HepG2 (cell line): ENCODE measurements at places on chromosomes 2 and 18. TPM values are rescaled to one million over a fixed set of nuclear protein-coding genes. Genes with fewer than 3 reads are reported as not detected.

LYPD6B gene
- total RNA-seq, result not detected in 2 replicates

CXCR4 gene
- total RNA-seq, result 0.29 and 0.55 TPM in 2 replicates

KCNE4 gene
- not detected in 2 replicates for total RNA-seq

CD8B2 gene
- total RNA-seq, result not detected in 2 replicates

DNAJC5G gene
- not detected in 2 replicates for total RNA-seq

CPO gene
- total RNA-seq, result not detected in 2 replicates

REG3A gene
- not detected in 2 replicates for total RNA-seq

ACADL gene
- total RNA-seq, result not detected in 2 replicates

TRIM43 gene
- not detected in 2 replicates for total RNA-seq

MARCHF4 gene
- total RNA-seq, result not detected in 2 replicates

UGT1A10 gene
- total RNA-seq, result 0.10 TPM in 1 of 2 replicates, not detected in the other

- no peak overlapping the region for H3K4me3 ChIP-seq
- no peak overlapping the region for H3K27ac ChIP-seq
- H3K27me3 ChIP-seq, result no peaks in the 10 kb centered on the region
- H3K36me3 ChIP-seq, result no peaks in the 10 kb centered on the region
Observed at GRCh38 chr18:4586731-4587130, 131.6 kb upstream of the DLGAP1 start.

DNA sequence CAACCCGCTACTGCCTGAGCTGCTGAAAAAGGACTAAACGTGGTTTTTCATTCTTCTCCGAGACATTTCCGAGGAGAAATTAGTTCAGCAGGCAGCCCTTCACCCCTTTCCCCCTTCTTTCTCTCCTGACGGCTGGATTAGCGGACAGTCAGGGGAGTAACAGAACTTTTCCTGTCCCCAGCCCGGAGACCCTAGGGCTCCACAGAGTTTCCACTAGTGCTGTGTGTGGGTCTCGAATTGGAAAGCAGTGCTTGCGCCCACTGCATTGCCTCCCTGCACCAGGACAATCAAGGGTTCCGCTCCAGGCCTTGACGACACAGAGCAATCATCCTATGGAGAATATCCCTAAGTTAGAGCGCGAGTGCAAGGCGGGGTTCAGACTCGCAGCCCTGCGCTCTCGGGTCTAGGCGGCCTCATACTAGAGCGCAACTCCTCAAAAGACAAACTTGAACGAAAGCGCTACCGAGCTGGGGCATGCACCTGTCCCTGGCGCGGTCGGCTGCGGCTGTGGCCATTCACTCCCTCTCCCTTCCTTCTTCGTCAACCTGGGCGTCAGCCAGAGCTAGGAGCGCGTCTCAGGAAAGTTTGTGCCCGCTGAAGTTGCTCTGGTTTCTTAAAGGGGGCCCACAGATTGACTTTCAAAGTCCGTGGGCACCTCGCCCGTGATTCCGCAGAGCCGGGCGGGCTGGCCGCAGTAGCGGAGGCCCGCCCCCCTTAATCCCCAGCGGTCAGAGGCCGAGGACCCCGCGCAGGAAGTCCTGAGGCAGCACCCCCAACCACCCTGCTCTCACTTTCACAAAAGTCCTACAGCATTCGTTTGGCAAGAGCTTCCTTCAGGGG is 801 bp downstream of the OSR1 start:
- peaks cover 27% of the 10 kb centered on the region for H3K4me1 ChIP-seq
- H3K27ac ChIP-seq, result no peak overlapping the region
- peaks cover 5% of the 10 kb centered on the region; the same call in 1 of the 2 replicates for H3K27me3 ChIP-seq
- peak overlapping the region; percentile 68 for H3K4me3 ChIP-seq

- H3K27ac ChIP-seq, result no peak overlapping the region
- H3K4me1 ChIP-seq, result no peaks in the 10 kb centered on the region
- DNase-seq, result no peak
- H3K36me3 ChIP-seq, result peaks cover 21% of the 10 kb centered on the region; the same call in 1 of the 3 replicates
- no peaks in the 10 kb centered on the region for H3K27me3 ChIP-seq
- no peak overlapping the region for H3K4me3 ChIP-seq
Observed at GRCh38 chr2:3264010-3264744, 113.4 kb downstream of the EIPR1 start.

- no peak overlapping the region for H3K27ac ChIP-seq
- H3K36me3 ChIP-seq, result no peaks in the 10 kb centered on the region
- no peaks in the 10 kb centered on the region for H3K27me3 ChIP-seq
- H3K4me1 ChIP-seq, result peaks cover 53% of the 10 kb centered on the region
Observed at GRCh38 chr2:100767810-100768806, 51.8 kb upstream of the NPAS2 start.

DNA sequence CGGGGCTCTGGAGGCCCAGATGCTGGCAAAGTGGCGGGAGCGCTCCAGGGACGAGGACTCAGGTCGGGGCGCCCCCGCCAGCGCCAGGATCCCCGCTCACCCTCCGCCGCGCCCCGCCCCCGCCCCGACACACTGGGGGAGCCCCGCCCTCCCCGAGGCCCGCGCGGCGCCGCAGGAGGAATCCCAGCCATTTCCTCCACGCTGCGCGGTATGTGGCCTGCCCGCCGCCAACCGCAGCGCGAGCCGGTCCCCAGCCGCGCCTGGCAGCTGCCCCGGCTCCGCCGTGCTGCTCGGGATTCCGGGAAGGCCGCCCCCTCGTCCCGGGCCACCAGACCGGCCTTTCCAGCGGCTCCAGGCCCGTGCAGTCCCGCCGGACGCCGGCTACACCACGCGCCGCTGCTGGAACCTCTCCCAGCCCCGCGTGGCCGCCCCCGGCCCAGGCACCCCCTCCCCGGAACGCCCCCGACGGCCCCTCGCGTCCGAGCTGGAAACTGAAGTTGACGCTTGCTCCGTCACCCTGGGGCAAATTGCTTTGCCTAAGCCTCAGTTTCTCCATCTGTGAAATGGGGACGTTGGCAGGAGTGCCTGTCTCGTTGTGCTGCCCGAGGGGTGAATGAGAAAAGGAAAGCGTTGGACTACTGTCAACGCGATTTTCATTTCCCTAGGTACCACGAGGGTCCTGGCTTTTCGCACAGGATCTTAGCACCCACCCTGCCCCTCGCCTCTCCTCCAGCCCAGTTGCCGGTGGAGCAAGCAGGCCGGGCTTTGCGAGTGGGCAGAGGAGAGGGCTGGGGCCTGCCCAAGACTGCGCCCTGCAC is 53.6 kb downstream of the PKDCC start:
- peak overlapping the region; percentile 31 for H3K27ac ChIP-seq
- H3K27me3 ChIP-seq, result no peaks in the 10 kb centered on the region
- no peaks in the 10 kb centered on the region for H3K36me3 ChIP-seq
- no peak for DNase-seq

DNA sequence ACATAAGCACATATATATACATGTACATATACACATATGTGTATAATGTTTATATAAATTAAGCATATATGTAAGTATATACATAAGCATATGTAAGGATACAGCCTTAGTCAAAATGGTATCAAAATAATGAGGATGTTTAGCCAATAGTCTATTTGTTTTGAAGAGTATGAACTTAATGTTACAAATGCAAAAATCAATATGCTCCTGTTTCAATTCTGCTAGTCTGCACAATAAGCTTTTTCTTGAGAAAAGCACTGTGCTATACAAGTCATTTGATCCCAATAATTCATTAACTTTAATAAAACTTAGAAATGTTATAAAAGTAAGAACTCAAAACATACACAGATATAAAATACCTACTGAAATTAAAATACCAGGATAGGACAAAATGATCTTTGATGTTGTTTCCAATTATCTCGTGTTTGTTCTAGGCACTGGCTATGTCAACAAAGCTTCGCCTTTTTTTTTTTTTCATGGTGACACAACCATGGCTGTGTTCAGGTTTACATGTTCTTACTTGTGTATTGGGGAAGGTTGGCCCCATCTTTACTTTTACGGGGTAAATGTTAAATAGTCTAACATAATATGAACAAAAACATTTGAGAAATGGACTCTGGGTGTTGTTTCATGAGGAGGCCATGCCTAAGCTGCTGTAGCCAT is 271.1 kb upstream of the CDH19 start:
- peak; percentile 47 for DNase-seq
- no peak overlapping the region for H3K4me3 ChIP-seq
- H3K36me3 ChIP-seq, result no peaks in the 10 kb centered on the region
- H3K27ac ChIP-seq, result no peak overlapping the region

GRCh38 chr18:36387310-36387709 is 89.8 kb downstream of the FHOD3 start:
- DNase-seq, result no peak
- H3K4me3 ChIP-seq, result no peak overlapping the region
- no peaks in the 10 kb centered on the region for H3K27me3 ChIP-seq
- H3K4me1 ChIP-seq, result no peaks in the 10 kb centered on the region
- H3K27ac ChIP-seq, result no peak overlapping the region

GRCh38 chr2:198054299-198054698 is 249.9 kb downstream of the PLCL1 start:
- H3K36me3 ChIP-seq, result no peaks in the 10 kb centered on the region
- H3K4me1 ChIP-seq, result no peaks in the 10 kb centered on the region
- DNase-seq, result peak; percentile 10
- H3K27me3 ChIP-seq, result no peaks in the 10 kb centered on the region

GRCh38 chr2:217947383-217948350 is 55.1 kb downstream of the TNS1 start:
- no peak overlapping the region for H3K4me3 ChIP-seq
- no peak overlapping the region for H3K27ac ChIP-seq
- peaks cover 11% of the 10 kb centered on the region; the same call in 1 of the 2 replicates for H3K27me3 ChIP-seq
- no peaks in the 10 kb centered on the region for H3K36me3 ChIP-seq

- no peak overlapping the region for H3K4me3 ChIP-seq
- H3K4me1 ChIP-seq, result peaks cover 52% of the 10 kb centered on the region
- H3K36me3 ChIP-seq, result no peaks in the 10 kb centered on the region
- H3K27ac ChIP-seq, result no peak overlapping the region
- DNase-seq, result no peak
Observed at GRCh38 chr18:32373995-32374394, 96.7 kb downstream of the GAREM1 start.

- H3K27me3 ChIP-seq, result no peaks in the 10 kb centered on the region
- no peak for DNase-seq
- no peaks in the 10 kb centered on the region for H3K36me3 ChIP-seq
- no peak overlapping the region for H3K27ac ChIP-seq
Observed at GRCh38 chr18:14221689-14222088, 89.5 kb upstream of the ZNF519 start.

- no peak for DNase-seq
- no peaks in the 10 kb centered on the region; the same call in 1 of the 2 replicates for H3K27me3 ChIP-seq
- no peak overlapping the region for H3K27ac ChIP-seq
- no peak overlapping the region for H3K4me3 ChIP-seq
Observed at GRCh38 chr2:241794250-241794823, 14.7 kb upstream of the NEU4 start.

- H3K4me3 ChIP-seq, result no peak overlapping the region
- H3K27ac ChIP-seq, result no peak overlapping the region
- peaks cover 14% of the 10 kb centered on the region for H3K4me1 ChIP-seq
- H3K27me3 ChIP-seq, result no peaks in the 10 kb centered on the region
Observed at GRCh38 chr2:168231609-168232241, 15.7 kb downstream of the STK39 start.

GRCh38 chr2:7034303-7034702 is 117.1 kb downstream of the RNF144A start:
- no peaks in the 10 kb centered on the region for H3K27me3 ChIP-seq
- peaks cover 17% of the 10 kb centered on the region; the same call in 2 of the 3 replicates for H3K36me3 ChIP-seq
- peaks cover 27% of the 10 kb centered on the region for H3K4me1 ChIP-seq
- no peak overlapping the region for H3K4me3 ChIP-seq

DNA sequence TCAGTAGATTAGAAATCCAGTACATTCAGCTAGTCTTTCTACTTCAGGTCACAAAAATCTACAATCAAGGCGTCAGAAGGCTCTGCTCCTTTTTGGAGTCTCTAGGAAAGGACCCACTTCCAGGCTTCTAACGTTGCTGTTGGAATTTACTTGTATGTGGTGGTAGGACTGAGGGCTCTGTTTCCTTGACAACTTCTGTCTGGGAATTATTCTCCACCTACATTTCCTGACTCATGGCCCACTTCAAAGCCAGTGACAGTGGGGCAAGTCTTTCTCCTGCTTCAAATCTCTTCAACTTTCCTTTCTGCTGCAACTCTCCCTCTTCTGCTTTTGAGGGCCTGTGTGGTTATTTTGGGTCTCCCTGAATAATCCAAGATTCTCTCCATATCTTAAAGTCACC is 10.4 kb upstream of the TMX3 start:
- H3K4me3 ChIP-seq, result no peak overlapping the region
- H3K36me3 ChIP-seq, result no peaks in the 10 kb centered on the region
- no peak overlapping the region for H3K27ac ChIP-seq
- no peaks in the 10 kb centered on the region for H3K27me3 ChIP-seq

DNA sequence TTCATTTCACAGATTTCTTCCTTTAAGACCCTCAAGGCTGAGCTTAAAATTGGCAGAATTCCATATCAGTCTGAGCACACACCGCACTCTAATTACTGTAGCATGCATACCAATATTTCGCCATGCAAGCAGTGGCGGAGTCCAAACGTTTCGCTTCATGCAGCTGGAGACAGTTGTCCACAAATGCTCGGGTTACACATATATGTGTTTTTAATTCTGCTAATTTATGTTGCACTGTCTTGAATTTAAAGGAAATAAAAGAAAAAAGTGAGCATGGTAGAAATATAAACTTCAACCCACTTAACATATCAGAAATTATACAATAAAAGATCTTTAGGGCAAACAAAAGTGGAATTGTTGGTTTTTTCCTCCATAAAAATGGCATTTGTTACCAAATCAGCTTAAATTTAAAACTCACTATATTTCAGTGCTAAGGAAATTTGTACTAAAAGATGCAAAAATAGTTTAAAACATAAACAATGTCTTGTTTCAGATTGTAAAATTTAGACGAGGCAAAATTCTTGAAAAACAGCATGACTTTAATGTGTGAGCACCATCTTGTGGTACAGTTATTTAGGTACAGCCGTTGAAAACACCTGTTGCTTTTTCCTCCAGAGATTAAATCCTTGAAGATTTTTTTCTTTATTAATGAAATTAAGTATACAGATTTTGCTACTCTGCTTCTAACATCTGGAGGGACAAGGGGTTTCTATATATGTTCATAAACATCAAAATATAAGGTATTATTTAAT is 24.1 kb upstream of the KANSL1L start:
- no peaks in the 10 kb centered on the region for H3K36me3 ChIP-seq
- H3K27me3 ChIP-seq, result no peaks in the 10 kb centered on the region
- H3K4me3 ChIP-seq, result peak overlapping the region; percentile 44
- DNase-seq, result peak; percentile 51

DNA sequence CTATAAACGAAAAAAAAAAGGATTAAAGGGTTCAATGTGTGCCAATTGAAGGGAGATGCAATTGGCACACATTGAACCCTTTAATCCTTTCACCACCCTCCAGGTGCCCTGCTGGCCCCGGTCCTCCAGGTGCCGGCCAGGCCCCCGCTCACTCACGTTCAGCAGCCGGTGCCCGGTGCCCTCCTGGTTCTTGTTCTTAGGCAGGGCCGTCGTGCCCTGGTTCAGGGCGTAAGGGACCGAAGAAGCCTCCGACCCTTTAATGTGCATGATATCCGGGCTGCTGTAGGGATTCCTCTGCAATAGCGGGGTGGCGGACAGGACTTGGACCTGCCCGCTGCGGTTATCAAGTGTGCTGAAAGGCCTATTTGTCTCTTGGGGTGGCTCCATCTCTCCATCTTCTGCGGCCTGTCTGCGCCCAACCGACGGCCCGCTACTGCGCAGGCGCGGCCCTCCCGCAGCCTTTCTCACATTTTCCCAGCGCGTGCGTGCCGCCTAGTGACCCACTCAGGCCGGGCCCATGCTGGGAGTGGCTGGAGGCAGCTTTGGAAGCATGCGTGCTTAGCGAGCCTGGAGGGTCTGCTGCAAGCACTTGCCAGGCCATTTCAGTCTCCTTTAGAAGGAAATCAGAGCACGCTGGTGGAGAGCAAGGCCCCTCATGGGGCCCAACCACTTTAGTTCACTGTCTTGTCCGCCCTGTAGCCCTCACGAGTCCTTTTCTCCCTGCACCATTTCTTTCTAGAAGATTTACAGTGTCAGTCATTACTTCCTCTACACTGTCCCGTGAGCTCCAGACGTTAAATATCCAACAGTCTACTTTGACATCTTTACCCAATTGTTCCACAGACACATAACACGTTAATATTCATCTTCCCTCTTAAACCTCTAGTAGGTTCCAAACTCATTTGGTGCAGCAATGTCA is 24.3 kb downstream of the TMEM237 start:
- H3K4me3 ChIP-seq, result no peak overlapping the region
- no peak for DNase-seq
- H3K27me3 ChIP-seq, result no peaks in the 10 kb centered on the region
- H3K27ac ChIP-seq, result no peak overlapping the region
- no peaks in the 10 kb centered on the region for H3K4me1 ChIP-seq
